ENCODE measurements at places on chromosomes 3 and 15.

GRCh38 chr3:26631390-26631738 is 8.8 kb downstream of the LRRC3B start:
- DNase-seq = no peak

DNA sequence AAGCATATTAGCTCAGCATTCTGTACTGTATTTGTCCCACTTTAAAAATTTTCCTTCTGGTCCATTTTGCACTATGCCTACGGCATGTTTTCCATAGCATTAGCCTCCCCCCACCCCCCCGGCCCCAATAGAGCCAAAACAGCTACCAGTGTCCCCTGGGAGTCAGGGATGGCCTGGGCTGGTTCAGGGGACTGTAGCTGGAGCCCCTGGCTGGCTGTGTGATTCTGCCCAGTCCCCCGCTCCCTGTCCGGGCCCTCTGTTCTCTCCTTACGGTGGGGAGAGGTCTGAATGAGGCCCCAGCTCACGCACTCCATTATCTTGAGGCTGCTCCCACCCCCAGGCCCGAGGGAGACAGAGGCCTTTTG is 70.1 kb downstream of the KLF15 start:
- no peak for DNase-seq

DNA sequence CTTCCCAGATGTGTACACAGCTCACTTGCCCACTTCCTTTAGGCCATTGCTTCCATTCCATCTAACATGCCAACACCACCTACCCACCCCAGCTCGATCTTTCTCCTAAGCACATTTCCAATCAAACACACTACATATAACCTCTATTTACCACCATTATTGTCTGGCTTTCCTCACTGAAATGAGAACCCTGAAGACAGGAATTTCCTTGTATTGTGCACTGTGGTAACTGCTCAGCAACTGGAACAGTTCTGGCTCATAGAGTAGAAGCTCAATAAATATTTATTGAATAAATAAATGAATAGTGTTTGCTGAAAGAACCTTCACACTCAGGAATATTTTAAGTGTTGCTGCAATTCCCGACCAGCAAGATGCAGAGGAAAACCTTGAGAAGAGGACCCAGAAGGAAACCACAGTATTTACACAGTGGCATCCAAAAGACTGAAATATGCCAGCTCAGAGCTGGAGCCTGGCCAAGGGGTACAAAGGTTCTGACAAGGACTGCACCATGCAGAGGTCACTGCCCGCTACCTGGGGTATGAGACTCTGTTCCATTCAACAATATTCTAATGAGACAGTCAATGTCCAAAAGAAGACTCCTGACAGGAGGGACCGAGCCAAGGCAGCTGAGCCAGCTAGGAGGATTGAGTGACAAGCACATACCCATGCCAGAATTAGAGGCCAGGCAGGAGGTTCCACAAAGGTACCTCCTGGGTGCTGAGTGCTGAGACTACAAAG is 168.8 kb downstream of the NUP210 start:
- DNase-seq = no peak

- no peak for DNase-seq
Observed at GRCh38 chr3:110767838-110768237, 303.8 kb upstream of the NECTIN3 start.

DNA sequence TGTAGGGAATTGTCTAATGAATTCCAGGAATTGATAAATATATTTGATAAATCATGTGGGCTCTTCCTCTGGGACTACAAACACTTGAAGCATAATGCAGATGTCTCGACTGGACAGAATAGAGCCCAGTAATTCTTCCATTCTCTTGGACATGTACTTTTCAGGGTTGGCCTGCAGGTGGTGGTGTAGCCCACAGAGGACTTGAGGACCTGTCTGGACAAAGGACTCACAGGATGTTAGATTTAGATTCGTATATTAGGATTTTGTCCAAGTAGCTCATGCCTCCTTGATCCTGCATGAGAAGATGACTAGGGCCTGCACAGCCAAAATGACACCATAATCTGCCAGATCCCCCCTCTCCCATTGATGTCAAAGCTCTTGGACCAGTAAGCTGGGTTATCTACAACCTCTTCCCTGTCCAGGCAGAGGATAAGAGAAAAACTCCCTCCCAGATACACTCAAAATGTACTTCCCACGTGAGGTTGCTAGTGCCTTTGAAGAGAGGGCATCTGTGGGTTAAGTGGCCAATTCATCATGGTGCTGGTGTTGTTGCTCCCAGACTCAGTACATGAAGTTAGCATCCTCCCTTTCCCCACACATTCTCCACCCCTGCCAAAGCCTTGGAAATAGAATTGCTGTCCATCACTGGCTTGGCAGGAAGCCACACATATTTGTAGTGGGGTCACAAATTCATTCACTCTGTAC is 88.6 kb upstream of the ZNF280D start:
- DNase-seq = peak; percentile 10

DNA sequence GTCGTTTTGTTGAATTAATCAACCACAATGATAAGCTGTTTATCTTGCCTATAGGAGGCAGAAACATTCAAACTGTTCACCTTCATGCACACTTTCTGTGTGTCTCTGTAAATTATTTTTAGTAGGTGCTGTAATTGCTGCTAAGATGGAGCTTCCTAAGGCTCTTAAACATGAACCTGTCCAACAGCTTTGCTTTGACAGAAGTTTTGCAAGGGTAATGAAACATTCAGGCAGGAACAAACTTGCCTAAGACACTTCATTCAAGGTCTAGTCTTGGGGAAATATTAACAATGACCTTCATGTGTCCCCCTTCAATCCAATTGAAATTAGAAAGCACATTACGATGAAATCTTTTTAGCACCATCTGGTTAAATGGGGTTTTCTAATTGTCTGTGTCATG is 156.1 kb downstream of the DIPK2A start:
- DNase-seq = no peak

DNA sequence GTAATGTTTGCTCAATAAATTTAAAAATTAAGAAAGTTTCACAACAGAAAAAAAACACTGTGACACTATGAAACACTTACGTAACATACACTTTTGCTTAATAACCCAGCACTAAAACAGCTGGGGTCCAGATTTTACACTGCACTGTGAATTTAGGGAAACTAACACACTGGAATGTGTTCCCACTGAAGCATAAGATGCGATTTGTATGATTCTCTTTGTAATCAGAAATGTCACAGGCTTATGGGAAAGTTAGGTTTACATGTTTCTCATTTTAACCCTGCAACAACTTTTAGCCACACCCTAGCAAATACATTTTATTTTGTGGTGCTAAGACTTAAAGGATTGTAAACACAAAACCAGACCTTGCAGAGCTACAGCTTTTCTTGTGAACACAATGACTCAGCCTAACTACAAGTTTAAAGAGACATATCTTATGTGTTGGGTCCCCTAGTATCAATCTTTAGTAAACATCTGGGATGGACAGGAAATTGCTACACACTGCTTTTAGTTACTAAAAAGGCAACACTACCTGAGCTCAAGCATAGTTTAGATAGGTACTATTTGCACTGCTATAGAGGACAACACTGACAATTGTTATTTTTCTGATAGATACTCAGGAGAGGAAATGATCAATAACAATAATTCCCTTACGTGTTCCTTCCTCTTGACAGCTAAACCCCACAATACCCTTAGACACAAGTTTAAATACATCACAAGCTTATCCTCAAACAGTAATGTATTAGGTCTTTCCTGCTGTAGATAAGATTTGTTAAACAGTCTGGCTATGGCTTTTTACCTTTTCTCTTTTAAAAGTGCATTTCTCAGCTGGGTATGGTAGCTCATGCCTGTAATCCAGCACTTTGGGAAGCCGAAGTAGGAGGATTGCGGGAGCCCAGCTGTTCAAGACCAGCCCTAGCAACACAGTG is 3.8 kb downstream of the PLD1 start:
- DNase-seq = no peak

- no peak for DNase-seq
Observed at GRCh38 chr15:96273317-96274086, 57.0 kb upstream of the NR2F2 start.

DNA sequence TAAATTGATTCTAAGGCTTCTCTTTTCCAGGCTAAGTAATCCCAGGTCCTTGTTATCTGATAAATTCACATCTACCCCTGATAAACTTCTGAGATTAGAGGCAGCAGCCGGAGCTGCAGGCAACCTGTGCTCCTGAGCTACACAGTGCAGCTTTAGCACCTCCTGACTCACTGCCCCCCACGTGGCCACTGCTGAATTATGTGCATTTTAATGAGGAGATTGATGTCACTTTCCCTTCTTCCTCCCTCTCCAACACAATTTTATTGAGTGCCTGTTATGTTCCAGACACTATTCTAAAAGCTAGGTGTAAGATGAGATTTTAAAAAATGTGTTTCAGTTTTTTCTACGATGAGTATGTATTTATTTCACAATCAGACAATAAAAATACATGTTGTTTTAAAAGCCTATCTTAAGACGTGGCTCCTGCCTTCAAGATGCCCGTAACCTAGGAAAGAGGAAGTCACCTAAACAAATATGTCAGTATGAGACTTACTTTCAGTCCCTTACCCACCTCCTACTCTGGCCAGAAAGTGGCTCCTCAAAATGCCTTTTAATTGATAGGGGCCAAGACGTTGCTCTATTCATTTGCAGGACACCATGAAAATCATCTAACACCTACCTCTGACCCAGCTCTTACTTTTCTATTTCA is 161.5 kb upstream of the PFN2 start:
- no peak for DNase-seq

- DNase-seq = no peak
Observed at GRCh38 chr3:24968036-24968435, 460.0 kb upstream of the RARB start.

- no peak for DNase-seq
Observed at GRCh38 chr3:129745253-129745652, 138.8 kb upstream of the PLXND1 start.

DNA sequence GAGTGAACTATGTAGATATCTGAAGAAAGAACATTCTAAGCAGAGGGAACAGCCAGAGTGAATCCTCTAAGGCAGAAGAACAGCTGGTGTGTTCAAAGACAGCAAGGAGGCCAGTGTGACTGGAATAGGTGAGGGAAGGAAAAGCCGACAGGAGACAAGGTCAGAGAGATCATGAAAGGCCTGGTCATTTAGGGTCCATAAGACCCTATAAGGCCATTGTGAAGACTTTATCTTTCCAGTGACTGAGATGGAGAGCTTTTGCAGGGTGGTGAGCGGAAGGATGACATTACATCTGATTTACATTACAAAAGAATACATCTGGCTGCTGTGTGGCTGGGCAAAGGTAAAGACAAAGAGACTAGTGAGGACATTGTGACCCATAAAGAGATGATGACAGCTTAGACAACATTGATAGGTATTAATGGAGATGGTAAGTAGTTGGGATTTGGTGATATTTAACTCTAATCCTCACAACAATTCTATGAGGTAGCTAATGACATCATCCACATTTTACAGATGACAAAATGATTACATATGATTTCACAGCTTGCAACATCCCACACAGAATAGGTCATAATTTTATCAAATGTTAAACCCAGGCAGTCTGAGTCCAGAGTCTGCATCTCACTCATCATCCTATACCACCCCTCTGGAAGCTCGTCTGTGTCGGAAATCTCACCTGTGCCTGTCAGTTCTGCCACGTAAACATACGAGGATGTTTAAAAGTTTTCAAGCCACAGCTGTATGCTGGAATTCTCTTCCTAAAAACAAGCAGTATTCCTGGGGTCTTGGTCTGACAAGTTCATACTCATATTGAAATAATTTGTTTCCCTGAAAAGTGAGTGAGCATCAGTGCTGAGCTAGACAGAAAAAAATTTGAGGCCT is 70.2 kb upstream of the PIK3R4 start:
- DNase-seq = no peak

DNA sequence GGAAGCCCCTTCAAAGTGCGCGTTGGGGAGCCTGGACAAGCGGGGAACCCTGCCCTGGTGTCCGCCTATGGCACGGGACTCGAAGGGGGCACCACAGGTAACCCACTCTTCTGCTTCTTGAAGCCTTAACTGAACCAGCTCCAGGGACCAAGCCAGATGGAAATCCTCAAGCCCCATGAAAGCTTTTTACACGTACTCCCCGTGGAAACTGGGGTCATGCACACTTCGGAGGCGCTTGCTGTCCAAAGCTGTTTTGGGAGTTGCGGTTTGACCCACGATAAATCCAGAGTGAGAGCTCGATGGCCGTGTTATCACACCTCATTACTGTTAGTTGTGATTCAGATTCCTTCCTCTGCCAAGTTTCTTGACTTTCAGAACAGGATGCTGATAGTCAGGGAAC is 47.5 kb downstream of the DNASE1L3 start:
- DNase-seq = no peak

- no peak for DNase-seq
Observed at GRCh38 chr3:100335434-100335833, 877 bp downstream of the NIT2 start.

DNA sequence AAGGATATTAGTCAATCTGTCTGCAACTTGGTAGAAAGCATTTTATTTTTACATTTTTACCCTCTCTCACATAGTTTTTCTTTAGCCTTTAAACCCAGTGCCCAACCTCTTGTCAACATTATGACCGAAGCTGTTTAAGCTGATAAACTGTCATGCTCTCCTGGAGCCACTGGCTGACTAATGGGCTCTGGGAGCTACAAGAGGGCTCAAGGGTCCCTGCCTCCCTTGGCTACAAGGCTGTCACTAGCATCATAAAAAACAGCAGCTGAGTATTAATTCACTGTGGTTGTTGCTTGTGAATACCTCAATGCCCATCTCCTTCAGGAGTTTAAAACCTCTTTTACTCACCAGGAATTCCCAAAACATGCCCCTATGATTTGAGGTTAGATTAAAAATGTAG is 237.9 kb downstream of the ZMAT3 start:
- no peak for DNase-seq

DNA sequence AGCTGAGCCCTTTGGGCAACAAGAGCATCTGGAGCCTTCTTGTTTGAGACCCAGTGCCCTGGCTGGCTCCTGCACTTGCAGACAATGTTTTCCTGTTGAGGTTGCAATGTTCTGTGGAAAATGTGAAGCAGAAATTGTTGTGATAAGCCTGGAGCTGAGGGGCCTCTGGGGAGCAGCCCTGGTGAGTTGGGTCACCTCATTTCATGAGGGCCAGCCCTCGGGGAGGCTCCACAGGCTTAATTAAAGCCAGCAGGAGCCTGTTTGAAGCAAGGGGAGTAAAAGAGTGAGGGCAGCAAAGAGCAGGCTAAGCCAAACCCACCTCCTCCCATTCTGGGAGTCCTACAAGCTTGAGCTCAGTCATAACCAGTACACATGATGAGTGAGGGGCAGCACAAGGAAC is 154.3 kb downstream of the ALDH1A2 start:
- DNase-seq = no peak

- DNase-seq = no peak
Observed at GRCh38 chr3:9949115-9949514, 3.1 kb downstream of the PRRT3 start.

DNA sequence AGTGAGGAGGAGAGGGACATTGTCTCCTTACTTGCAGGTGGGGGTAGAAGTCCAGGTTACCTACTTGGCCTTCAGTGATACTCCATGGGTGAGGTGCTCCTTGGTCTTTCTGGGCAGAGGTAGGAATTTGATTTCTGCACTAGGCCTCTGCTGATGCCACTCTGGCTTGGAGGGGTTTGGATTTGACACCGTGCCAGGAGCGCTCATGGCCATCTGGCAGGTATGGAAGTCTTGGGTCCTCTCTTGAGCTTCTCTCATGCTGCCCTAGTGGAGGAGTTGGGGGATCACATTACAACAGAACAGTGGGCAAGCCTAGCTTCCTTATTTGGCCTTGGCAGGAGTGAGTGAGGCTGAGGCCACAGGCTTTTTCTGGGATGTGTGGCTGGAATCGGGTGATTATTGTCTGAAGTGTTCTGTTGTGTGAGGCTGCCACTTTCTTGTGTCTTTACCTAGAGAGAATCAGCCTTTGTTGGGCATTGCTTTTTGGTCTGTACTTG is 525.0 kb downstream of the GABRG3 start:
- DNase-seq = no peak

Data from stimulated activated CD8-positive, alpha-beta memory T cell treated with anti-CD3 and anti-CD28 coated beads, Interleukin-12 subunit alpha, Interleukin-12 subunit beta, amount 100 ng/mL, for 4 hours (primary cell).